Frontal cortex (tissue), 4 donors: ENCODE measurements at places on chromosomes 1 and 21.

DNA sequence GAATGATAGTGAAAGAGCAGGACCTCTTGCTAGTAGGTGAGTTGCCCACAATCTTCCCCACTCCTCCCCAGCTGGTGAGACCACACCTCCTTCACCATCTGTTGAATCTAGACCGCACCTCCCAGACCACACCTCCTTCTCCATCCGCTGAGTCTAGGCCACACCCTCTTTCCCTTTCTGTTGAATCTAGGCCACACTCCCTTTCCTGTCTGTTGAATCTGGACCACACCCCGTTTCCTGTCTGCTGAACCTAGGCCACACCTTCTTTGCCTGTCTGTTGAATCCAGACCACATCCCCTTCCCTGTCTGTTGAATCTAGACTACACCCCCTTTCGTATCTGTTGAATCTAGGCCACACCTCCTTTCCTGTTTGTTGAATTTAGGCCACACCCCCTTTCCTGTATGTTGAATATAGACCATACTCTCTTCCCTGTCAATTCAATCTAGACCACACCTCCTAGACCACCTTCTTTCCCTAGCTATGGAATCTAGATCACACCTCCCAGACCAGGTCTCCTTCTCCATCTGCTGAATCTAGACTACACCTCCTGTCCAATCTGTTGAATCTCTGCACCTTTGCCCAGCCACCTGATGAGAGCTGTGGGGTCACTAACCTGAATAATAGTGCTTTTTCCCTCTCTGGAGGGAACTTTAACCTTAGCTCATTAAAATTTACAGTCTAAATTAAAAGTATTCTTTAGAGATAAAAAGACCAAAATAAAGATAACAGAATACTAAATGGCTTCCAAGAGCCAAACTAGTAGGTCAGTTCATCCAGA, 116.3 kb downstream of the DAB1 start:
- DNase-seq = no peak

DNA sequence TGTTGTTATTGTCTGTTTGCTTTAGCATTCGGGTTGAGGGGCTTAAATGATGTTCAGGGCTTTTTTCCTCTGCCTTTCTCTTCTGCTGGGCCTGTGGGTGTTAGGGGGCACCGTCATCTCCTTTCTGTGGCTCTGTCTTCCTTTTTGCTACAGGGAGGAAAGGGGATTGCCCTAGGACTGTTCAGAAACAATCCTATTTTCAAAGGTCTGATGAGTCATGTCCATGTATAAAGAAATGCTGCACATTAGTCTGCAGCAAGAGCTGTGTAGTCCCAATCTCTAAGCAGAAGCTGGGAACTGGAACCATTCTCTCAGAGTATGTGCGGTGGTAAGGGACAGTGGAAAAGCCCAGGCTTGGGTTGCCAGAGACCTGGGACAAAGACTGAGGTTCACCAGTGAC, 462.3 kb downstream of the OMA1 start:
- DNase-seq = no peak

DNA sequence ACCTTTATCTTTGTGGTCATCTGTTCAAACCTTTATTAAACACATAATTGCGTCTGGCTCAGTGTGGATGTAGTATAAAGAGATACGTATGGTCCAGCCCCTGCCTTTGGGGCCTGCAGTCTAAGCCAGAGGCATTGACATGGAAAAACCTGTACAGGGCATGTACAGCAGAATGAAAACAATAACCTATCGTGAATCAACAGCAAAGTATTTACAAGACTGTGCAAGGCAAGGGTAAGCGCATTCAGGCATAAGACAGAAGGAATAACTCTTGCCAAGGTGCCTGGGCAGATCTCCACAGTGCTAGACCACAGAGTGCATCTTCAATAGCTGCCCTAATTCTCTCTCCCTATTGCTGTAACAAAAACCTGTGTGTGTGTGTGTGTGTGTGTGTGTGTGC, 35.5 kb downstream of the KIRREL1 start:
- DNase-seq = no peak

DNA sequence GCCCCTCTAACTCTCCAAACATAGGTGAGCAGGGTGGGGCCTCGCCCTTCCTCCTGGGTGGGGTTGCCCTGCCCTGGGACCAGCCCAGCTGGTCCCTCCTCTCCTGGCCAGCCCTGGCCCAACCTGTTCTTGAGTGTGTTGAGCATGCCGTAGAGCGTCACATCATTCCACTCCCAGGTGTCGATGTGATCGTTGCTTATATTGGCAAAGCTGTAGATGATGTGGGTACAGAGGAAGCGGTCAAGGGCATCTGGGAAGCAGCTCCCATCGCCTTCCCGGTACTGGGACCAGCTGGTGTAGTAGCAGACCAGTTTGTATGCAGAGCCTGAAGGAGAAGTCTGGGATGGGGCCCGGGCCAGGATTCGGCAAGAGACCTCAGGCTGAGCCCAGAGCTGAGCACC, 1.4 kb downstream of the CHI3L1 start:
- DNase-seq = no peak

DNA sequence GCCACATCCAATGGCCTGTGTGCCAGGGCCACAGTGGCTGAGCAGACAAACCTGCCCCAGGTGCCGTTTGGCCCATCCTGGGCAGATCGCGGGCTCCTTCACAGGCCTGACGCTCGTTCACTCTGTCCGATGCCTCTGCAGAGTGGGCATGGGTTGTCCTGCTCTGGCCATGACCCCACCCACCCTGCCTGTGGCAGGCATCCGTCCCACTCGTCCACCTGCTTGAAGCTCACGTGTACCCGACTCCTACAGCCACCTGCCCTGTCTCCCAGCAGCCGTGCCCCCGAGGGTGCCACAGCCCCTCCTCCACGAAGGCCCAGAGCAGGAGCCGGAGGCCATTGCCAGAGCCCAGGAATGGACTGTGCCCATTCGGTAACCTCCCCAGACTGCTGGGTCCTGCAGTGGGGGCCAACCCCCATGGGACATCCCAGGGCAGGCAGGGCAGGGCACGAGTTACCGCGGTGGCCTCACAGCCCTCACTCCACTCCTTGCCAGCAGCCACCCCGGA, 41.9 kb downstream of the TRIM11 start:
- no peak for DNase-seq

DNA sequence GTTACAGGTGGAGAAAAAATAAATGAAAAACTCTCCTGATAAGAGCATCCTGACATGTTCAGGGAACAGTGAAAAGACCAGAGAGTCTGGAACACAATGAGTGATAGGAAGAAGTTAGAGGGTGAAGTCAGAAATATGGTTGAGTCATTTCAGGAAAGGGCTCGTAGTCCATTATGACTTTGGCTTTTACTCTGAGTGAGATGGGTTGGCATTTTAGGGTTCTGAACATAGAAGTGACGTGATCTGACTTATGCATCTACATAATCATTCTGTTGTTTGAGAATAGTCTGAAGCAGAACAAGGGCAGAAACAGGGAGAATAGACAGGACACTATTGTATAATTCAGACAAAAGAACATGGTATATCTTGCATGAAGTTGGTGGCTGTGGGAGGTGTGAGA, 5.8 kb downstream of the HMCN1 start:
- no peak for DNase-seq

DNA sequence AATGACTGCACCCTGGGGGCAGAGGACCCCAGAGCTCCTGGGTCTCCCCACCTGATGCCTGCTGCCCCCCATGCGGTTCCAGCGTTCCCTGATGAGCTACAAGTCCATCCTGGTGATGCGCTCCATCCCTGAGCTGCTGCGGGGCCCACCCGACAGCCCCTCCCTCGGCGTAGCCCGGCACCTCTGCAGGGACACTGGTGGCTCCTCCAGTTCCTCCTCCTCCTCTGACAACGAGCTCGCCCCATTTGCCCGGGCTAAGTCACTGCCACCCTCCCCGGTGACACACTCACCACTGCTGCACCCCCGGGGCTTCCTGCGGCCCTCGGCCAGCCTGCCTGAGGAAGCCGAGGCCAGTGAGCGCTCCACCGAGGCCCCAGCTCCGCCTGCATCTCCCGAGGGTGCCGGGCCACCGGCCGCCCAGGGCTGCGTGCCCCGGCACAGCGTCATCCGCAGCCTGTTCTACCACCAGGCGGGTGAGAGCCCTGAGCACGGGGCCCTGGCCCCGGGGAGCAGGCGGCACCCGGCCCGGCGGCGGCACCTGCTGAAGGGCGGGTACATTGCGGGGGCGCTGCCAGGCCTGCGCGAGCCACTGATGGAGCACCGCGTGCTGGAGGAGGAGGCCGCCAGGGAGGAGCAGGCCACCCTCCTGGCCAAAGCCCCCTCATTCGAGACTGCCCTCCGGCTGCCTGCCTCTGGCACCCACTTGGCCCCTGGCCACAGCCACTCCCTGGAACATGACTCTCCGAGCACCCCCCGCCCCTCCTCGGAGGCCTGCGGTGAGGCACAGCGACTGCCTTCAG, 35.5 kb downstream of the TRIM11 start:
- DNase-seq = no peak

DNA sequence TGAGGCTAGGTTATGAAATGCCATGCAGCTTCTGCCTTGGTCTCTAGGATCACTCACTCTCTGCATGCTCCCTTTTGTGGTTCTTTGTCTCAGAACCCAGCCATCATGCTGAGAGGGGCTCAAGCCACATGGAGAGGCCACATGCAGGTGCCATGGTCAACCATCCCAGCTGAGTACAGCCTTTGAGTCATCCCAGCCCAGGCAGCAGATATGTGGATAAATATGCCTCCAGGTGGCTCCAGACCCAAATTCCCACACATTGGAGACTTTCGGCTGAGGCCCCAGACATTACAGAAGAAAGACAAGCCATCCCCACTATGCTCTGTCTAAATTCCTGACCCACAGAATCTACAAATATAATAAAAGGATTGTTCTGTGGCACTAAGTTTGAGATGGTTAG, 102.0 kb downstream of the LHX9 start:
- DNase-seq = no peak

DNA sequence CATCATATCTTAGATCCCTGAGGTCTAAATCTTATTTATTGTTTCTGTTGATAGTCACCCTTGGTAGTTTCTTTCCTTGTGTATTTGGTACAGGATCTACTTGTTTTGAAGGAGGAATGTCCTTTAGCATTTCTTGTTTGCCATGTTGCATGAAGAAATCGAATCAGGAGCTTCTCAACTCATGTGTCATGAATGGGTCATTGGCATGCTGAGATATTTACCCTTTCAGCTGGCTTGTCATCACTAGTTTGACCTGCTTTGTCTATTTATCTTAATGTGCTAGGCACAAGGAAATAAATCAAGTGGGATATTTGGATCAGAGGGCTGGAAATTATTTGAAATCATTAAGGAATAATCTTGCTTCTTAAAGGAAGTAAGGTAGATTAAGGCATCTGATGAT, 23.8 kb downstream of the THEM4 start:
- no peak for DNase-seq

DNA sequence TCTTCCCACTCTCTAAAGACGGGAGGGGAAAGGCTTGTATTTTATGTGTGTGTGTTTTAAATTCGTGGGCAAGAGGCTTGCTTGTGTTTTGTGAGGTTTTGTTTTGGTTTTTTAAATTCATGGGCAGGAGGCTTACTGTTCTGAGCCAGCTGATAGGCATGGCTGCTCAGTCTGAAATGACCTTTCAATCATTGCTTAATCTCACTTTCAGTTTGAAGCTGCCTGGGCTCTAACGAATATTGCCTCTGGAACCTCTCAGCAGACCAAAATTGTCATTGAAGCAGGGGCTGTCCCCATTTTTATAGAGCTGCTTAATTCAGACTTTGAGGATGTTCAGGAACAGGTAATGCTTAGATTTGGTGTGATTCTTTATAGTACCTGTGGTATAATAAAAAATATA, 20.3 kb upstream of the TXLNA start:
- no peak for DNase-seq

GRCh38 chr1:152870831-152871730, 7.0 kb upstream of the SMCP start:
- DNase-seq = no peak

DNA sequence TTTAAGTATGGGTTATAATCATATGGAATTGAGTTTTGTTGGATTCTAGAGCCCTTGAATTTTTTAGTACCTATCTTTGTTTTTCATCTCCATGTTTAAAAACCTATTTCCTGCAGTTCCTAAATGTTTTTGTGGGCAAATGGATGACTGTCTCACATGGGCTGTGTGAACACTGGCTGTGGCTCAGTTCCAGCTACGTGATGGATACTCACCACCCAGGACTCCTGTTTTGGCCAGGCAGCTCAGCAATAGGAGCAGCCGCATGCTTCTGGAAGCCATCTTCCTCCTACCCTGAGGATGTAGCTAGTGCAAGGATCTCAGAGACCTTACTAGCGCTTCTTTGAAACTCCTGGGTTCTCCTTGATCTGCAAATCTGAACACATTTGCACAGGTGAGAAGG, 2.8 kb downstream of the REG4 start:
- DNase-seq = no peak

- DNase-seq = no peak
These were observed 36.7 kb downstream of the ATP1A1 start for GRCh38 chr1:116409751-116410191.

DNA sequence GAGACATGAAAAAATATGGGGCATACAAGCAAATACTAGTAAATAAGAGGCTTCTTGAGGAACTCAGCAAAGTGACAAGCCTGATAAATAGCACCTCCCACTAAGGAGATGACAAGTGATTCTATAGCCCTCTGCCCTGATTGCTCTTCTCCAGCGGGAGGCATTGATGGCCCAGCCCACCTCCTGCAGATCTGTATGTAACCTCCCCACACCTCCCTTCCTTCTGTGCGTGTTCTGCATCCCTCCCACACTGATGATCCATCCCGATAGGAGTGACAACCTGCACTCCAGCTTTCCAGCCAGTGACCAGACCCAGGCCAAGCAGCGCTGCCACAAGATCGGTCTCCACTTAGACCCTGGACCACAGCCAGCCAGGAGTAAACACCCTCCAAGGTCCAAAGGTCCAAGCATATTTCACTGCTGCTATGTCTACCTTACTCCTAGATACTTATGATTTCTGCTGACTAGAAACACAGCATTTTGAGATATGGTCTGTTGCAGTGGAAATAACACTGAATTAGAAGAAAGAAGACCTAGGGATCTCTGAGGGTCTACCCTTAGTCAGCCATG, 176.1 kb downstream of the BRINP2 start:
- DNase-seq = no peak

DNA sequence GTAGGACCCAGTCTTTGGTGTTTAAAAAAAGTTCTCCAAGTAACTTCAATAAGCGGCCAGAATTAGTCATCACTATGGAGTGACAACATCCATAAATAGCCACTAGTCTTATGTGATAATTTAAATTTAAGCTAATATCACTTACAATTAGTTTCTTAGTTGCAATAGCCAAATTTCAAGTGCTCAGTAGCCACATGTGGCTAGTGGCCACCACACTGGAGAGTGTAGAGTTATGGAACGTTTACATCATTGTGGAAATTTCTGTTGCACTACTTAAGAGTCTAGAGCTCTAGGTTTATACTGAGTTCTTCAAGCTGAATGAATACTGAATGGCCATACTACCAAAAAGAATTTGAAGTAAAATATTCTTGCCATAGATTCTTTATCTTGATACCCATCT, 121.1 kb downstream of the RUNX1 start:
- no peak for DNase-seq

- no peak for DNase-seq
These were observed 778 bp upstream of the MIXL1 start for GRCh38 chr1:226222686-226223085.

DNA sequence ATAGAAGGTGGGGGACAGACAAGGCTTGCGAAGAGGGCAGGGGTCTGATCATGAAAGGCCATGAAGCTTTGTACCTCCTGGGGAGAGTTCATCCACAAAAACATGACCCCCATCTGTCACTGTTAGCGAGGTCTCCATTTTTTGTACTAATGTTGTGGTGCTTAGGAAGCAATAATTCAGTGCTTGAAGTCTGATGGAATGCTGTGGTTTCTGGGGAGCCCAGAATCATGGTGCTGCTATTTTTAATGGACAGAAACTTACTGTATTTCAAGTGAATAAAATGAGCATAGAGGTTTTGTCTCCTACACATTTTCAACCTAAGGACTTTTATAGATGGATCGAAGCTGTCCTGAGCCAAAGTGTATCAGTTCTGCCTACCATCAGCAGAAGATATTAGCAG, 28.2 kb upstream of the RGL1 start:
- no peak for DNase-seq
